Stimulated activated CD4-positive, alpha-beta T cell treated with anti-CD3 and anti-CD28 coated beads, Interleukin-2, amount 100 ng/mL, for 24 hours (primary cell): ENCODE measurements at places on chromosomes 16 and 17.

- no peak for DNase-seq
Measured at GRCh38 chr17:67053438-67054000, 9.2 kb downstream of the CACNG1 start.

- no peak for DNase-seq
Measured at GRCh38 chr17:31541559-31541958, 150.1 kb downstream of the RAB11FIP4 start.

- no peak for DNase-seq
Measured at GRCh38 chr17:20999044-20999573, 43.7 kb downstream of the USP22 start.

DNA sequence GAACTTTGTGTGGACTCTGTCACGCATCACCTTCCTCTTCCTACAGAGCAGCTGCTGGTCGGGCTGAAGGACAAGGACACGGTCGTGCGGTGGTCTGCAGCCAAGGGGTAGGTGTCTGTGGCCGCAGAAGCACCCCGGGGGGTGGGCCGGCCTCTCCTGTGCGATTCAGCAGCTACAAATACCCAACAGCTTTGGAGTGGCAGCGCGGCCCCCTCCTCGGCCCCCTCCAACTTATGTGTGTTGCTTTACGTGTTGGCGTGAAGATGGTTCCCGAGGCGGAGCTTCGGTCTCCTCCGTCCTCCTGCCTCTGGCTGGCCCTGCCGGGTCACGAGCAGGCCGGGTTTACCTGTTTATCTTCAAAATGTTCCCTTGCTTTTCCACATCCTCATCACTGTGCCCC, 32.3 kb downstream of the ZNF750 start:
- DNase-seq: no peak
